ENCODE measurements at places on chromosomes 6 and 20. TPM values are rescaled to one million over a fixed set of nuclear protein-coding genes. Genes with fewer than 3 reads are reported as not detected.
A peak's percentile ranks its signal among the peaks of the same experiment; 100 is the strongest.

GRCh38 chr20:47063407-47063806, 168.8 kb downstream of the EYA2 start:
- DNase-seq: no peak

The LIN28B gene
- not detected for total RNA-seq

The LY6G6F gene
- not detected for total RNA-seq

- no peak for DNase-seq
Observed at GRCh38 chr6:44658571-44658970, 271.1 kb downstream of the CDC5L start.

The SLC52A3 gene
- total RNA-seq: not detected

- no peak for DNase-seq
Observed at GRCh38 chr6:113540466-113540865, 316.7 kb upstream of the MARCKS start.

DNA sequence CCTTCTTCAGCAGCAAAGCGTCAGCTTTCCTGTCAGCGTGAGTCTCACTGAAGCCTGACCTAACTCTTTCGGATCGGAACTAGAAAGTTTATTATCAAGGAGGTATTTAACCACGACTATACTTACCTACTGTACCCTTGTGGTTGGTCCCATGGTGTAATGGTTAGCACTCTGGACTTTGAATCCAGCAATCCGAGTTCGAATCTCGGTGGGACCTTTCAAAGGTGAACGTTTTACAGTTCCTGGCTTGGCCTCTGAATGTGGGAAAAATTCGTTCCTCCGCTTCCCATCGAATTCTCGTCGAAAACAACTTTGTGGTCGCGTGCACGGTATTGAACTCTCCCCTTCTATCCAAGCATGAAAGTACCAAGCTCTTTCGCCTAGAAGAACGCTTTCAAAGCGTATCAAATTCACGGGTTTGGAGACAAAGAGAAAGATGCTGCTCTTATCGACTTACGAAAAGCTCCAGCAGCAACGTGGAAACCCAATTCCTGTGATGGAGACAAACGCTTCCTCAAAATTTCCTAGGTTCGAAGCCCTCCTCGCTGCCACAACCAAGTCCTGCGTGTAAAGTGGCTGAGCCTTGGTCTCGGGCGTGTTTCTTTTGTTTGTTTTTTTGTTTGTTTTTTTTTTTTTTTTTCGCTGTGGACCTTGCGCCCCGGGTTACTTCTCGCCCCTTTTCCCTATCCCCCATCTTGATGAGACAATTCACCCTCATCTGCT, 63.7 kb downstream of the GPX5 start:
- peak; percentile 98 for DNase-seq

- no peak for DNase-seq
Observed at GRCh38 chr20:50609438-50609989, 81.8 kb downstream of the RIPOR3 start.

The DOK5 gene
- 0.16 TPM for total RNA-seq

DNA sequence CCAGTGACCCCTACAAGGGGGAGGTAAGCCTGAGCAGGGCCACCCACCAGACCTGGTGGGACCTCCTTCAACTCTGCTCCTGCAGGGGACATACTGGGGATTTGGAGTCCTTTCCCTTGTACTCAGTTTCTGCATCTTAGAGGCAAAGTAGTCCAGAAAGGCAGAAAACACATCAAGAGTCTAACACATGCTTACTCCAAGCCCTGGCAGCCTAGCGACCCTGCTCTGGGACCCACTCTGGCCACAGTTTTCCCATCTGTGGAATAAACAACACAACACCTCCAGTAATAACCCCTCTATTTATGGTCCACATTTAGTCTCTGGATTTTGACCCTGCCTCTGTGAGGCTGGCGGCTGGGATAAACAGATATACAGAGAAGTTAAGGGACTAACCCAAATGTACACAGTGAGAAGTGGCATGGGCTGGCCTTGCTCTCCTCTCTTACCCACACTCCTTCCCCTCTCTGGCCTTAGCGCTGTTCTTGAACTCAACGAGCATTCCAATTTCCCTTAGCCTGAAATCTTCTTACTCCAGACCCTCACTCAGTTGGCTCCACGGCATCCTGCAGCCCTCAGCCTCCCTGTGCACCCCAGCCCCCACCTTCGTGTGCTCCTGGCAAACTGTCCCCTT, 16.1 kb upstream of the TLDC2 start:
- no peak for DNase-seq

- no peak for DNase-seq
Observed at GRCh38 chr6:44291841-44292240, 21.3 kb downstream of the AARS2 start.

- no peak for DNase-seq
Observed at GRCh38 chr20:15945289-15945688, 628.0 kb downstream of the KIF16B start.

The BANF2 gene
- not detected for total RNA-seq

GRCh38 chr6:166440106-166440505, 57.4 kb upstream of the MPC1 start:
- DNase-seq: no peak
